ENCODE measurements at places on chromosomes 4 and X.
A peak's percentile ranks its signal among the peaks of the same experiment; 100 is the strongest.

GRCh38 chr4:108219998-108220397 is 51.3 kb upstream of the LEF1 start:
- DNase-seq: no peak

DNA sequence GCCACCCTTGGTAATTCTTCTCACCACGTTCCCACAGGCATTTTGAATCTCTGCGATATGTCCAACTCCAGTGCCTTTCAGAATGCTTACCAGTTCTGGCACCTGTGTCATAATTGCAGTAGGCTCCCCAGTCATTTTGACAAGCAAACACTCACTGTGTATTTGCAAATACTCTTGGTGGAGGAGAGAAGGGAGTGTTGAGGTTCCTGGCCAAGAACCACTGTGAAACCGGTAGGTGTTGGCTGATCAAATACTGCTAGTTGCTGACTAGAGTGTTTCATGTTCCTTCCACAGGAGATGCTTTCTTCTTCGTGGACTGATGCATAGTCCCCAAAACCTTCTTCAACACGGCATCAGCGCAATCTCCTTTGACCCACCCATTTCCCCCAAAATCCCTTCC is 16.0 kb upstream of the NLGN4X start:
- no peak for DNase-seq

GRCh38 chr4:1976416-1977352 is 32.1 kb downstream of the NELFA start:
- no peak for DNase-seq

DNA sequence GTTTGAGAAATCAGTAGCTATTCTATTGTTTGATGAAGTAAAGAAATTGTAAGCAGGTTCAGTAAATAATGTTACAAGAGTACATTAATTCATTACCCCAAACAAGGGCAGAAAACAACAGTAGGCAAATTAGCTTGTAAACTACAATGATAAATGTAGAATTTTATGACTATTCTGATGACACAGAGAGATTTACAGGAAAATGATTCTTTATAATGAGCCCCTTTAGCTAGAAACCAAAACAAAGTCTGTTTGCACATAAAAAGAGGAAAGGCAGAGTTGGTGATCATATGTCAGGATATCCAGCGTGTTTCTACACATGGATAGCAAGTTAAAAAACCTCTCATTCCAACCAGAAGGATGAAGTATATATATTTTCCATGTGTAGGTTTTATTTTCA is 204.8 kb downstream of the CFAP299 start:
- no peak for DNase-seq

GRCh38 chr4:88212253-88212561 is 53.8 kb upstream of the ABCG2 start:
- no peak for DNase-seq

GRCh38 chr4:39259571-39260330 is 77.4 kb downstream of the WDR19 start:
- DNase-seq: no peak

GRCh38 chrX:17547658-17548057 is 172.7 kb downstream of the NHS start:
- no peak for DNase-seq

DNA sequence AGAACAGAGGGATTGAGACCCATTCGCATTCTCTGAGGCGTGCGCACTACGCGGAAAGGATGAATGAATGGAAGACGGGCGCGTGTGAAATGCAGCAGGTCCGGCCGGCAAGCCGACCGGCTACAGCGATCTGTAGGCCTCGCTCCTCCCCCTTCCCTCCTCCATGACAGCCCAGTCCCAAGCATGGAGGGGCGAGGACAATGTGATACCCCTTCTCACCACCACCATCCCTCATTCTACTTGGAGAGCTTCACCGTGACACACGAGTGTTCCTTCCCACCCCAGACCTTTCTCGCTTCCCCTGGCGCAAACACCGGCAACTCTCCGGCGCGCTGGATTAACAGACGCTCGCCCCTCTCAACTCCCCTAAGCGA is 815 bp downstream of the EIF4E start:
- DNase-seq: peak; percentile 42

DNA sequence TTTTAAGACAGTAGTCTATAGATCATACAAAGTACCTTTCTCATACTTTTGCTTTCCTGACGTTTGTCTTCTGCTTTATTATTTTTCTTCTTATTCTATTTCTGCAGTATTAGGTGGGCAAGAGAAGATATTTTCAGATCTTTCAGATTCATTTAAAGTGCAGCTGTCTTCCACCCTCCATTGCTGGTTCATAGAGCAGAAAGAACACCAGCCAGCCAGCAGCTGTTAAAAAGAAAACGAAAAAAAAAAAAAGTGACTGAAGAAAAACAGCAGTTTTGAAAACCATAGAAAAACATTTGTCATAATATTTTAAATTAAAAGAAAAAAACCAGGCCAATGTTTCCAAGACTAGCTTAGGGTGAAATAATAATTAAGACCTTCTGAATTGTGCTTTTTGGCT is 42.9 kb downstream of the SMAD1 start:
- no peak for DNase-seq

DNA sequence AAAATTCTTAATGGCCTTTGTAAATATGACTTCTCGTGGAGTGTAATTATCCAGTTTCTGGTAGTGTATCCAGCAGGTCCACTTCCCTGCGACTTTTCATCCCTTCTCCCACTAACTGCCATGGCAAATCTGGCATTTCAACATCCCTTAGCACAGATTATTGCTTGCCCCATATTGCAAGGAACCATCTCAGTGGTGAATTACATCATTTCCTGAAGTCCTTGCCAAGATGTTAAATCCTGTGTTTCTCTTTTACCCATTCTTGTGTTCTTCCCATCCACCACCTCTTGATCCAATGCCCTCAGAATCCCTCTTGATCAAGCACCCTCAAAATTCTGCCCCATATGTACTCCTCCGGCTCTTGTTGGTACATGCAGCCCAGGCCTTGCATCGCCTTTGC is 88.1 kb upstream of the ZNF81 start:
- no peak for DNase-seq

GRCh38 chrX:78139160-78140123 is at the start of gene TAF9B:
Gene TAF9B, minus strand, starts transcription at chrX:78139650. Its CDS starts 39 bp downstream, at chrX:78139611.
- peak; percentile 65 for DNase-seq

- DNase-seq: no peak
Measured at GRCh38 chr4:2417765-2418649, at the start of gene ZFYVE28. Gene ZFYVE28, minus strand, starts transcription at chr4:2418645. Its CDS starts 322 bp downstream, at chr4:2418323.

- no peak for DNase-seq
Measured at GRCh38 chr4:147182041-147182440, 236.4 kb upstream of the TTC29 start.

DNA sequence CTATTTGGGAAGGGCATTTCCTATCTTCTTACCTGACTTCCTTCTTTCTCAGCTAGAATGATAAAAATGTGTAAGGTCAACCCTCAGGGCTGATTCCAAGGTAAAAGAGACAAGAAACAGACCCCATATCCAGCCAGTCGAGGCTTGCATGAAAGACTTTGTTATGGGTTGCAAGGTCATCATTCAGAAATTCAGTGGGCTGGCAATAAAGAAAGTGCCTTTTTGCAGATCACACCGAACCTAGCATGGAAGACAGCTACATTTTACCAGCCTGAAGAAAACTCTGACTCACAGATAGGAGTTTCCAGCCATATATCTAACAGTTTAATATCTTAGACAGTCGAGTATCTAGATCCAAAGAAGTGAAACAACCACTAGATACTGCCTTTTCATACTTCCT is 87.4 kb downstream of the PDGFC start:
- no peak for DNase-seq

- no peak for DNase-seq
Measured at GRCh38 chr4:42371305-42372252, 25.7 kb upstream of the SHISA3 start.

DNA sequence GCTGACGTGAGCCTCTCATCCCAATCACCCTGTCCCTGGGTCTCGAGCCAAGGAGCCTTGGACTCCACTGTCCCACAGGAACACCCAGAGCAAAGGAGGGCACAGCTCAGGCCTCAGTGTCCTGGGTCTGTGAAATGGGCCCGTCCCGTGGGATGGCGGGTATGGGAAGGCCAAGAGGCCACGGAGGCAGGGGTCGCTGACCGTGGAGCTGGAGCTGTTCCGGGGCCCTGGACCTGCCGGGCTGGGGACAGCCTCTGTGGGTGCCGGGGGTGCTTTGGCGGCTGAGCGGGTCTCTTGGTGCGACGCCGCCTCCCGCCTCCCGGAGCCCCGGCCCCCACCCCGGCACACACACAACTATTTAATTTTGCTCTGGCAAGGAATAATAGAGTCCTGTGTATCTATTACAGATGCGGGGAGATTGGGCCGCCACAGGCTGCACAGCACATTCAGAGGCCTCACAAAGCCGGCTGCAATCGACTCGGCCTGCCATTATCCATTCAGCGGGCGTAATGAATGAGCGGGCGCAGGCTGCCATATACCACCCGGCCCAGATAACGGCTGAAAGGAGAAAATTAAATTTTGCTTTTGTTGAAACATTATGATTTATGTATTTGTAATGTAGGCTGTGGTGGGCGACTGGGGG is 83.9 kb upstream of the NKX1-1 start:
- no peak for DNase-seq

DNA sequence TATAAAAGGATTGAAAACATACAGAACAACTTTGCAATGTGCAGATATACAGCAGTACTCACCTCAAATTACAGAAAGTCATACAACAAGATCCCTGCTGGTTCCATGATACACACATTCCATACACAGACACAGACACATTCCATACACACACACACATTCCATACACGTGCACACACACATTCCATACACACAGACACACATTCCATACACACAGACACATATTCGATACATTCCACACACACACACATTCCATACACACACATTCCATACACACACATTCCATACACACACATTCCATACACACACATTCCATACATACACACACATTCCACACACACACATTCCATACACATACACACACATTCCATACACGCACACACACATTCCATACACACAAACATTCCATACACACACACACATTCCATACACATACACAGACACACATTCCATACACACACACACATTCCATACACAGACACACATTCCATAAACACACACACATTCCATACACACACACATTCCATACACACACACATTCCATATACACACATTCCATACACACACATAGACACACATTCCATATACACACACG is 13.7 kb downstream of the LINC00632 start:
- no peak for DNase-seq

DNA sequence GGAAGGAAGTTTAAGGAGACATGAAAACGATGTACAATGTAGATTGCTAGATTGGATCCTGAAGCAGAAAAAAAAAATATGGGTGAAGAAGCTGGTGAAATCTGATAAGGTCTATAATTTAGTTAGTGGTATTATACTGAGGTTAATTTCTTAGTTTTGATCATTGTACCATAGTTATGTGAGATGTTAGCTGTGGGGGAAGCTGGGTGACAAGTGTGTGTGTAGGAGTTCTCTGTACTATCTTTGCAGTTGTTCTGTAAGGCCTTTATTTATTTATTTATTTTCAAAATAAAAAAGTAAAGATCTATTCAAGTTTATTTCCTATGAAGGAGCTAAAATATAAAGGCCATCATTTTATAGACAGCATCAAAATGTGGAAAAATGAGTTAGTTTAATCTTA is 12.5 kb upstream of the EXOC1 start:
- DNase-seq: no peak

DNA sequence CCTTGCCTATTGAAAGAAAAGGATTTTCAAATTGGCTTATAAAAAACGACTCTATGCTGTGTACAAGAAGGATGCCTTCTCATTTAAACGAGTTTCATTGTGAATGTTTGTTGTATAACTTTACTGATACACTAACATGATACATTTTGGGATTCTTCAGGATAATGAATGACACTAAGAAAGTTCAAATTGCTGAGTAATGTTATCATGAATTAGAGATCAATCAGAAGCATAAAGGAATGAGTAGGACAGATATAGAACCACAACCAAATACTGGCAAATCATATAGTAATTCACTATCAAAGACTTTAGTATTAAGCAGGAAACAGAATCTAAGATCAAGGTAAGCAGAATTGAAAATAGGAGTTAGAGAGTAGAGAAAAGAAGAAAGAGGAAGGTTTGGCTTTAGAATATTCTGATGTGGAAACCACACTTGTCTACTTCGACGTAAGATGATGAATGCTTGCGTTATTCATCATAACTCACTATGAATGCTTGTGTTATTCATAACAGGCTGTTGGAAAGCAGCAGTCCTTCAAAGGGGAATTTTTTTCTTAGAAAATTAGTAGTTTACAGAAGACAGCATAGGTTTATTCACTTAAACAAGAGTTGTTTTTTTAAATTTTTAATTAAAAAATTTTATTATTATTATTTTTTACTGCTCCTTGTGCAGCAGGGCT is 13.4 kb downstream of the CCDC158 start:
- no peak for DNase-seq

DNA sequence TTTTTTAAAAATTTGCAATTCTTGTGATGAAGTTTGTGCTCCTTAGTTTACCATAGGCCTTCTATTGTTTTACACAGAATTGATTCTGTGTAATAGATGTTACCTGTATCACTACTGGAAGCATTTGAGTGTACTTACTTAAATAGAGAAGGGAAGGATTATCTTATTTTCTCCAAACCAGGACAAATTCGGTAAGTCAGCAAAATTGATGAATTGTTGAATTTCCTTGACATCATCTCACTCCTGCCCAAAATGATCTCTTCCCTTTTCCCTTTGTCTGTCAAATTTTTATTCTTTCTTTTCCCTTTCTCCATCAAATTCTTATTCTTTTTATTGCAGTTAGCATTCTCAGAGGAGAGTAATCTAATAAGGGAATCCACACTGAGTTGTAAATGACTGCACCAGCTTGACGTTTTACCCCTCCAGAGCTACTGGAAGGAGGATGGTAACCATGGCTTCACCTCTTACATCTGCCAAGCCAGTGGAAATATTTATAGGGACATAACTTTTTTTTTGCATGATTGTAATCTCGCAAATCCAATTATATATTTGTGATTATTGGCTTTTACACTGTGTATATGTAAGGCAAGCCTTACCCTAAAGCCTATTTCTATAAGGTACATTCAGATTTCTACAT is 42.6 kb upstream of the HAND2 start:
- DNase-seq: no peak

- DNase-seq: no peak
Measured at GRCh38 chr4:157806184-157806583, 366.6 kb downstream of the GASK1B start.

DNA sequence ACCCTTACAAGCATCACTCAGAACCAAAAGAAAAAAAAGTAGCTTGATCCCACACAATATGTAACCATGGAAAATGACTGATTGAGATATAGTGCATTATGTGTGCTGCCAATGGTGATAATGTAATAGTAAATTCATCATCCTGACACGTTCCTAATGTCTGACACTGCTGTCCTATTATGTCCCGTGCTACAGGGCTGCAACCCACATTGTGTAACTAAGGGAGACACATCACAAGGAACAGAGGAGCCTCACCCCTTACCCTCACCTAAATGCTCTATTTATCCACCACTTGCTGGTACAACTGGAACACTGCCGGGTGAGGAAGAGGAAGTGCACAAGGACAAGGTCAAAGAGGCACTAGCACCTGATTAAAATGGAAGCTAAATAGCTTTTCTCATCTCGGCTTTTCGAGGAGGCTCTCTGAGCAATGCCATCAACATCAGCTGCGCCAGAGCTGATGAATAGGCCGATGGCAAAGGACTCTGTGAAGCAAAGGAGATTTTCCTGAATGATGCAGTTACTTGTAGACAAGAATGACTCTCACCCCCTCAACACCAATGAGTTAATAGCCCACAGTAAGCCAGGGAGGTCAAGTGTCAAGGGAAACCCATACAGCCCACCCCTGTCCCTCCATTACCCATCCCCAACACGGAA is 181.6 kb downstream of the HNRNPD start:
- no peak for DNase-seq

GRCh38 chr4:113222471-113222870 is 173.0 kb downstream of the ANK2 start:
- no peak for DNase-seq

GRCh38 chrX:64427787-64428186 is 32.5 kb upstream of the MTMR8 start:
- no peak for DNase-seq

Measured in effector CD8-positive, alpha-beta T cell (primary cell).